ENCODE measurements at places on chromosomes 1 and 21. TPM values are rescaled to one million over a fixed set of nuclear protein-coding genes. Genes with fewer than 3 reads are reported as not detected.
A peak's percentile ranks its signal among the peaks of the same experiment; 100 is the strongest.

GPR157 gene
- polyA plus RNA-seq: 26.0 TPM

SPSB1 gene
- polyA plus RNA-seq: 6.1 TPM

RPRD2 gene
- 43.8 TPM for polyA plus RNA-seq

UBASH3A gene
- polyA plus RNA-seq: 0.12 TPM

HAO2 gene
- polyA plus RNA-seq: 0.26 TPM

IRF6 gene
- 17.4 TPM for polyA plus RNA-seq

- peak; percentile 35 for DNase-seq
Observed at GRCh38 chr1:203796236-203796605, 798 bp downstream of the ZBED6 start.

- DNase-seq: no peak
Observed at GRCh38 chr1:92927870-92928269, 33.4 kb downstream of the DIPK1A start.

GRCh38 chr1:209363112-209363511 is 220.4 kb upstream of the CAMK1G start:
- DNase-seq: no peak

DNA sequence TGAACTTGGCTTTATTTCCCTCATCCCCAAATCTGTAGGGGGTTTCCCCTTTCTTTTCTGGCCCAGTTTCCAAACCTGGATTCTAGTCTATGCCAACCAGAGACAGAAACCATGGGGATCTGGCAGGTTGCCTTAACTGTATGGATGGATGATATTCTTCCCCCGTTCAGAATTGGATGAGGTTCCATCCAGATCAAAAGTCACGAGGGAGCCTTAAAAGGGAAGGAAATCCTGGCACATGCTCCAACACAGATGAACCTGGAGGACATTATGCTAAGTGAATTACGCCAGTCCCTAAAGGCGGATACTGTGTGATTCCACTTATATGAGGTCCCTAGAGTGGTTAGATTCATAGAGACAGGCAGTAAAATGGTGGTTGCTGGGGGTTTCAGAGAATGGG is 124.4 kb downstream of the HUNK start:
- DNase-seq: no peak

DNA sequence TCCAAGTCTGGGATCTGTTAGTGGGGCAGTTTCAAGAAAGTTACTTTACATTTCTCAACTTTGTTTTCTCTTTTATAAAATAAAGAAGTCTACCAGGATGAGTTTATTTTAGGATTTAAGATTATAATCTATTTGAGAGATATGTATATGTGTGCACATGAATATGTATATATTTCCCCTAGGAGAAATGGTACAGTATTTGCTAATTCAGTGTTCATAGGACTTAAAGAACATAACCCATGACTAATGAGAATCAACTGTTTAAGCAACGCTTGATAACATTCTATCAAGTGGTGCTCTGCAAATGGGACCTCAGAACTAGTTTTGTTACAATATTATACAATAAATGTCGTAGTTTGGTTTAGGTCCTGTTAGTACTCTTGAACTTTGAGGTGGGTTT is 7.0 kb downstream of the BCAS2 start:
- no peak for DNase-seq

DNA sequence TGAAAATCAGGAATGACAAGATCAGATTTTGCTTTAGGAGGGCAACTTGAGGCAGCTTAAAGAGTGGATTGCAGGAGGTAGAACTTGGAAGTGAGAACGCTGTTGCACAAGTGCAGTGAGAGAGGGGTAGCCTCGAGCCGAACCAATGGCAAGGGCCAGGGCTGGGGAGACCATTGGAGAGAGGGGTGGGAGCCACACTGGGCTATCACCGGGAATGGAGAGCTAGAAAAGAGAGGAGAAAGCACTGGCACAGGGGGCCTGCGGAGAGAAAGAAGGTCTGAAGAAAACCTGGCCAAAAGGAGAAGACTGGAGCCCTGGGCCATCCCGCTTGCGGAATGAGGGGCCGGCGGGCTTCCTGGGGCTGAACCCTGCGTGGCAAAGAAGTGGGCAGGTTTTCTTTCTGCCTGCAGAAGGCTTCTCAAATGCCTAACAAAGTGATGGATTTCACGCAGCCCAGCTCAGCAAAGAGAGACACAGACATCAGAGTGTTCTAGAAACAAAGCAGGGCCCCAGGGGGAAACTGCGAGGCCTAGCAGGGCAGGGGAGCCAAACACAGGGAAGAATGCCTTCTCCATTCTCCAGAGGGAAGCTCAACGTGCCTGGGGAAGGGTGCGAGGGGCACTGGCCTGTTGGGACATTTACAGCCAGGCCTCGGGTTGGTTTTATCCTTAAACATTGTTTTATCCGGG is 1.2 kb upstream of the SLC37A1 start:
- no peak for DNase-seq

GRCh38 chr1:223631956-223632355 is 33.5 kb downstream of the CAPN8 start:
- no peak for DNase-seq

DNA sequence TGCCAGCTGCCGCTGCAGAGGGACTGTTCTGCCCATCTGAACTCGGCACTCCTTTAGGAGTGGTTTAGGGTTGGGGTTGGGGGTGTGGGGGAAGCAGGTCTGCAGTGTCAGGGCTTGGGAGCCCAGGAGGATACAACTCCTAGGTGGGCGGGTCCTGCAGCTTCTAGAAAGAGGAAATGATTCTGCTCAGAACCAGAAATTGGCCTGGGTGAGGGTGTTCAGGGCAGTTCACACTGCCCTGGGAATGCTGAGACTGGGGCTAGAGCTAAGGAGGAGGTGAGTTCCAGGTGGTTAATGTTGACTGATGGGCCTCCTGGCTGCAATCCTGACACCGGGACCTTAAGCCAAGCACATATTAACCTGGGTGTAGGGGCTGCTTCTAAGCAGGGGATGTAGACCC is 4.8 kb upstream of the SLC26A9 start:
- no peak for DNase-seq

GRCh38 chr1:110069404-110070281 is 829 bp downstream of the ALX3 start:
- DNase-seq: no peak

GRCh38 chr1:27383039-27383605 is at the start of gene CD164L2:
CD164L2 (minus strand) TSS chr1:27383333; CDS start chr1:27383239, 94 bp downstream.
- peak; percentile 90 for DNase-seq

GRCh38 chr1:24903955-24904730 is 25.9 kb downstream of the RUNX3 start:
- no peak for DNase-seq

DNA sequence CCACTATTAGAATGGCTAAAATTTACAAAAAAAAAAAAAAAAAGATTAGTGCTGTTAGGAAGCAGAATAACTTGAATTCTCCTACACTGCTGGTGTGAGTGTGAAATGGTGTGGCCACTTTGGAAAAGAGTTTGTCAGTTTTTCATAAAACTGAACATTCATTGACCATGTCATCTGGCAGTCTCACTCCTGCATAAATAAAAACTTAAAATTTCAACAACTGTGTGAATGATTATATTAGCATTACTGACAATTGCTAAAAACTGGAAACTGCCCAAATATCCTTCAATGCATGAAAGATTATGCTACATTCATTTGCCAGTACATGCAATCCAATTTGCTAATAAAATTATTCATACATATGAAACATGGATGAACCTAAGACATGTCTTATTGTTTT is 570.9 kb downstream of the NEGR1 start:
- DNase-seq: no peak

DNA sequence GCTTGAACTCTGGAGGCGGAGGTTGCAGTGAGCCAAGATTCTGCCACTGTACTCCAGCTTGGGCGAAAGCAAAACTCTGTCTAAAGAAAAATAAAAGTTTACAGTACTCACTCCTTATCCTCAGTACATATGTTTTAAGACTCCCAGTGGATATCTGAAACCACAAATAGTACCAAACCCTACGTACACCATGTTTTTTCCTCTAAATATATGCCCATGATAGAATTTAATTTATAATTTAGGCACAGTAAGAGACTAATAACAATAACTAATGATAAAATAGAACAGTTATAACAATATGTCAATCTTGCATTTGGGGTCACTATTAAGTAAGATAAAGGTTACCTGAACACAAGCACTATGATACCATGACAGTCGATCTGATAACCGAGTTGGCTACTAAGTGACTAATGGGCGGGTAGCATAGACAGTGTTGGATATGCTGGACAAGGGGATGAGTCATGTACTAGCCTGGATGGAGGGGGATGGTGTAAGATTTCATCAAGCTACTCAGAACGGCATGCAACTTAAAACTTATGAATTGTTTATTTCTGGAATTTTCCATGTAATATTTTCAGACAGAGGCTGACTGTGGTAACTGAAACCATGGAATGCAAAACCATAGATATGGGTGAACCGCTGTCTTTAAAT is 43.7 kb downstream of the ST7L start:
- DNase-seq: no peak

DNA sequence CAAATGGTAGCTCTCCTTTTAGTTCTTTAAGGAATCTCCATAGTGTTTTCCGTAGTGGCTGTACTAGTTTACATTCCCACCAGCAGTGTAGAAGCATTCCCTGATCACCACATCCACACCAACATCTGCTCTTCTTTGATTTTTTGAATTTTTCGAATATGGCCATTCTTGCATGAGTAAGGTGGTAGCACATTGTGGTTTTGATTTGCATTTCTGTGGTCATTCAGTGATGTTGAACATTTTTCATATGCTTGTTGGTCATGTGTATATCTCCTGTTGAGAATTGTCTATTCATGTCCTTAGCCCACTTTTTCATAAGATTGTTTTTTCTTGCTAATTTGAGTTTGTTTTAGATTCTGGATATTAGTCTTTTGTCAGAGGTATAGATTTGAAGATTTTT is 84.6 kb upstream of the B3GALT2 start:
- DNase-seq: no peak

- DNase-seq: no peak
Observed at GRCh38 chr1:36458910-36459309, 5.3 kb downstream of the MRPS15 start.

- DNase-seq: no peak
Observed at GRCh38 chr21:34818662-34819158, 149.9 kb downstream of the CLIC6 start.

DNA sequence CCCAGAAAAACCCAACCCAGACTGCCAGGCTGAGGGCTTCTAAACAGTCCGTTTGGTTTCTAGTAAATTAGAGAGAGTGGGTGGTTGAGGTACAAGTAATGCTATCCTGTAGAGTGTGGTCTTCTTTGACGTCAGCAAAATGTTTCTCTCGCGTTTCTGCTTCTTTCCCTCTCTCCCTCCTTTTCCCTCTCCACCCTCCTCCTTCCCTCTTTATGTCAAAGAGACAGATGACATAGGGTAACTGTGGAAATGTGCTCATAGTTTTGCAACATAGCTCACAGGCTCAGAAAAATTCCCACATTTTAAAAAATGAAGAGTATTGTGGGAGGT is 158.3 kb downstream of the TOMM20 start:
- peak; percentile 76 for DNase-seq

DNA sequence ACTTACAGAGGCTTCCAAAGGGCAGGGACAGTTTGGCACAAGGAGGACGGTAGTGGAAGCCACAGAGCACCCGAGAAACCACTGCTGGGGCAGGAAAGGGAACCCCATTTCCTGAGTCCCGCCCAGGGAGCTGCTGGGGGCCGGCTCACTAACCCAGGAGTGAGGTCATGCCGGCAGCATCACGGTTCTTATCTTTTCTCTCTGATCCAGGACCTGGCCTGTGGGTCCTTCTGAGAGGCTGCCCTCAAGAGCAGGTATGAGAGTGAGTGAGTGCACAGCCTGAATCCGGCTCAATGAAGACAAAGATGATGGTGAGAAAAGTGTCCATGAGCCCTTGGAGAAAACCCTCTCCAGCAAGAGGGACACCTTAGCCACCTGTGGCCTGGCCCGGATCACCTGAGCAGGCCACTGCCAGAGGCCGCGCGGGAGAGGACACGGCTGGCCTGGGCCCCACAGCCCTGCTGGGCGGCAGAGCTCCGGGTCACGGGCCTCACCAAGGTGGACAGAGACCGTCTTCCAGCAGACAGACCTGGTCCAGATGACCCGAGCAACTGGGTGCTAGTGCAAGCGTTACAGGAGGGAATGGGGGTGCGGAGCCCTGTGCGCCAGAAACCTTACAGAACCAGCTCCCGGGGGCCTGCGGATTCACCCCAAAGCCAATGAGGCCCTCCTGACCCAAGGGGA is 94.9 kb downstream of the RIPK4 start:
- no peak for DNase-seq

DNA sequence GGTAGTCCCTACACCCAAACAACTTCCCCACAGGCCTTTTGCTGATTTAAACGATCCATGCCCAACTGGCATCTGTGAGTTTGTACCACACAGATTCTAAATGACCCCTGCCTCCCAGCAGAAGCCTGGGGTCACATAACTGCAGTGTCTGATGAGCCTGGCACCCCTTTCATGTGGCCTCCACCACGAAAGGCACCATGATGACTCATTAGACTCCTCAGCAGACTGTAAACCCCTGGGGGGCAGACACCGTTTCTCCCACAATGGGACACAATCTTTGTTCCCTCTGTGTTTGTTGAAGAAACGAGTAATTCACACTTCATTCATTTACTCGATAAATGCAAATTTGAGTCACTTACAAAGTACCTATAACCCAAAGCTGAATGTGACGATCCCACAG is 81.6 kb downstream of the CCDC185 start:
- DNase-seq: no peak

DNA sequence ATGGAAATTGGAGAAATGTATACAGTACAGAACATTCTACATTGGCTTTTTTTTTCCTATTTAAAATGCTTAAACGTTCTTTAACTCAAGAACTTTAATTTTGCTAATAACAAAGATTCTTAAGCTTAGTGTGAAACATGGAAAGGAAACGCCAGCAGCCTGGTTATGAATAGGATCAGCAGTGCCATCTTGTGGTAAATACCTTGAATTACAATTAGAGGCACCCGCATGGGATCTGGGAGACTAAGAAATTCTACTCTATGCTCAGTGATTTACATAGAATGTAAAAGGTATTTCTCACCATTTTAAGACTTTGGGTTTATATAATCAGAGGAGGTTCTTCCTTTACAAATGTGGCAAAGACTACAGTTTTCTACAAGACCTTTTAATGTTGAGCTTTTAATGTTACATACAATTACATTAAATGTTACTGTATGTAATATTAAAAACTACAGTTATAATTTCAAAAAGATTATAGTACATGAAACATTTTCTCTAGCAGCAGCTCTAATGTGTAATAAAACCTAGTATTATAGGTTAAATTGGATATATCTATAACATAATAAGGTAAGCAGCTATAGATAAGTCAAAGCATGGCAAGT is 32.1 kb upstream of the APOBEC4 start:
- DNase-seq: no peak

DNA sequence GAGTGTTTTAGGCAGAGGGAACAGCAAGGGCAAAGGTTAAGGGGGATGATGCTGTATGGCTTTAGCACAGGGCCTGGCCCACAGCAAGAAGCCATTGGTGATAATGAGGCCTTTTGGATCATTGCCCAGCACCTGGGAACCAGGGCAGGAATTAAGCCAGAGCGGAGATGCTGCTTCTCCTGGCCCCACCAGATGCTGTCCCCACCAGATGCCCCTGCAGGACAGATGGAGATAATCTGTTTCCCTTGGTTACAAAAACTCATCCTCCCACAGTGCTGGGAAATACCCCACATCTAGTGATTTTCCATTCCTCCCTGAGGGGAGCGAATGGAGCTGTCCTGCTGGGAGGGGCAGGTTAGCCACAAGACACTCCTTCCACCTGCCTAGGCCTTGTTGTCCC is 18.8 kb downstream of the OPRD1 start:
- no peak for DNase-seq
